ENCODE measurements at places on chromosomes 11 and 22.

- DNase-seq, result no peak
Measured at GRCh38 chr22:50188356-50188755, 2.6 kb downstream of the TRABD start.

GRCh38 chr11:18000760-18001159 lies 12.1 kb downstream of the SERGEF start:
- DNase-seq, result no peak

DNA sequence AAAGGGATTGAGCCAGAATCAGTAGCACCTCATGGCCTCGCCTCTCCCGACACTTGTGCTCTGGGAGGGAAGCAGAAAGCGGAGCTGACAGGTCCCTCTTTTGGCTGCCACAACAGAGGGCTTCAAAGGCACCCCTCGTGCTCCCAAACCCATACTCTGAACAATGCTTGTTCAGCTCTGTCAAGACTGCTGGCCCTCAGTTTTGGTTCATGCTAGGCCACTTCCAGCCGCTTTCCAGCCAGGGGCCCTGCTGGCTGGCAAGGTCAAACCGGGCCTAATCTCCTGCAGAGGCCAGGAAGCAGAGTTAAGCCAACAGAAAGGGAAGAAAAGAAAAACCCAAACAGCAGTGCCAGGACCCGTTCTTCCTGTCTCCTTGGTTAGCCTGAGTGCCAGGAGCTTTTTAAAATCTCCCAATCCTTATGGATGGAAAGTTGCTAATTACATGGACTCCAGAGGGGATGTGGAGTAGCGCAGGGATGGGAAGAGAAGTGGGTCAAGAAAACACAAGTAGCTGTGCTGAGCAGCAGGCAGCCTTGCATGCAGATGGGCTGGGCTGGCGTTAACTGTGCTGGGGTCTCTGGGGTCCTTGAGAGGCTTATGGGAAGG lies 150.6 kb downstream of the GRIK4 start:
- DNase-seq, result no peak

GRCh38 chr11:16969010-16969999 lies 44.9 kb downstream of the PLEKHA7 start:
- DNase-seq, result no peak

DNA sequence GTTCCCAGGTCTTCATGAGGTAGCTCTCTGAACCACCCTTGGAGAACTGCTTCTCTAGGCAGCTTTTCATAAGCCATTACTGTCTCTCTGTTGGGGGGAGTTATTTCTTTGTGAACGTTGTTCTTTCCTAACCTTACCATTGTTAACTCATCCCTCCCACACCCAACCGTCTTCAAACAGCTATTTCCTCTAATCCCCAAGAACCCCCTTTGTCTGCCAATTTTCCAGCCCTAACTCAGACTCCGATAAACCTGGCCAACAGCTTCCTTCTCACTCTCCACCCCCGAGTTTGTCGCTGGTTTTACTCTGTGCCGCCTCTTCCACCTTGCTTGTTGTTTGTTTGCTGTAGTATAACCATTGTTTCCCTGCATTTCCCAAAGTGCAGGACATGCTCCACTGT lies 131.5 kb downstream of the CCDC34 start:
- no peak for DNase-seq

Measured in foreskin keratinocyte (primary cell).